NCI-H2107 (cell line): ENCODE measurements at places on chromosomes 4 and X.

- no peak for DNase-seq
Measured at GRCh38 chr4:85475631-85476233, 782 bp downstream of the ARHGAP24 start.

DNA sequence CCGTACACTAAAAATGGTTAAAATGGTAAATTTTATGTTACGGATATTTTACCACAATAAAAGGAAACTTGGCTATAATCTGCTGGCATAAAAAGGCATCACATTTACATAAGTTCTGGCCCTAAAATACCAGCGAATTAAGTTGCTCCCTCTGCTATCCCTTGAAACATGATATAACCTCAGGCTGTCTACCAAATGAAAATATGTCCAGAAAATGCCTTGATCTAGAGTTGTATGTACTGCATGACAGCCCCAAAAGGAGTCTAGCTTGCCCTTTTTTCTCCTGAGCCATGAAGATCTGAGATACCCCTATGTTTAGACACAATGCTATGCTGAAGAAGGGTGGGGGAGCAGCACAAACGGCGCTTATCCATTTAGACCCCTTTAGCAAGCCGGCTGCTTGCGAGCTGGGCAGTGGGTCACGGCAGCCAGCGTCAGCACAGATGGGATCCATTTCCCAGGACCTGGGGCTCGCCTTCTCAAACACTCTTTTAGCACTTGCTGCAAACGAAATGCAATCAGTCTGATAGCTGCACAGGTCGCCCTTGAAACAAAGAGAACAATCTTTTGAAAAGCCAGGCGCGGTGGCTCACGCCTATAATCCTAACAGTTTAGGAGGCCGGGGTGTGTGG, 77.0 kb downstream of the AFAP1 start:
- DNase-seq, result no peak

GRCh38 chrX:39948582-39948981, 149.2 kb downstream of the BCOR start:
- DNase-seq, result no peak

DNA sequence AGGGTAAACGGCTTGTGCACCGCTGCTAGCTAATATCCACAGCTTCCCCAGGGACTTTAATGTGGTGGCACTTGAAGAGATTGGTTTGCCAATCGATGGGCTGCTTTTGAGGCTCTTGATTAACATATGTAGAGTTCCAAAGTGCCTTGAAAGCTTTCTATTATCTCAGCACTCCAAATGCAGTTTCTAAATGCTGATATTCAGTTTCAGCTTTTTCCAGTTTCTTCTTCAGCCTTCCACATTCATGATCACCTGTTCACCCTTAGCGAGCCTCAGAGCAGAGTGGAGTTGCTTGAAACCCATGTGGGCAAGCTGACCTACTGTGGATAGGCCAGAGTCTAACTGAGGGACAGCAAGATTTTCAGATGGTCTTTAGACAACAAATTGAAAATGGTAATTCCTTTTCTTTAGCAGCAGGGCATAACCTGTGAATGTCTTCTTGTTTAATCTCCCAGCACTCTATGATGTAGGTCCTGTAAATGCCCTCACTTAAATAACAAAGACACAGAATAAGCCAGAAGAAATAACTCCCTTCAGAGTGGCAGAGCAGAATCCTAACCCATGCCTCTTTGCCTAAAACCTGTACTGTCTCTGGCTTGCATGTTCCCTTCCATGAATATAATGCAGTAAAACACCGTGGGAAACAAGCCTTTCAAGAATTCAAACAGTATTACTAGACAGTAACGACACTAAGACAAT, 99.8 kb downstream of the TSPAN5 start:
- no peak for DNase-seq
